AG09309 (cell line): ENCODE measurements at places on chromosomes 16 and 17.

DNA sequence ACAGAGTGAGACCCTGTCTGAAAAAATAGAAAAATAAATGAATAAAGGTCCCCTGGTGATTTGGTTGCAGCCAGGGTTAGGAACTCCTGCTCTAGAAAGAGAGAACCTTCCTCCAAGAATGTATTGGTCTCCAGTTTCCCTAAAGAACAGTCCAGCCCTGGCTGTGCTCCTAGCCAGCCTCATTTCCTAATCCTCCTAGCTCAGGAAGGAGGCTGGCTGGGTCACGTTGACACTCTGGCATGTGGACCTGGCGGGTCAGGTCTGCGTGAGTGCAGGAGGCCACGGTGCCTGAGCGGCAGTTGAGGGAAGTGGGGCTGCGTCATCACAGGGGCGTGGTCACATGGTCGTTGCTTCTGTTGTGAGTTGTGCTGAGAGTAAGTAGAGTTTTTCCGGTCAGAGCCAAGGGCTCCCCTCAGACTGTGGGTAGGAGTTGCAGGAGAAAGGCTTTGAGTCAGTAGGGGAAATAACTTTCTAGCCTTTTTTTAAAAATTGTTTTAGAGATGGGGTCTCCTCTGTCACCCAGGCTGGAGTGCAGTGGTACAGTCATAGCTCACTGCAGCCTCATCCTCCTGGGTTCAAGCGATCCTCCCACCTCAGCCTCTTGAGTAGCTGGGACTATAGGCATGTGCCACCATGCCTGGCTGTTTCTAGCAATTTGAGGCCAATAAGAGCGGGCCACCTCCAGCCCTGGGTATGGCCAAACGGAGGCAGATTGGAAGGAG, 194.0 kb upstream of the CIBAR2 start:
- peak; percentile 35 for DNase-seq

GRCh38 chr17:56540836-56541235, 52.7 kb upstream of the NOG start:
- DNase-seq = no peak

DNA sequence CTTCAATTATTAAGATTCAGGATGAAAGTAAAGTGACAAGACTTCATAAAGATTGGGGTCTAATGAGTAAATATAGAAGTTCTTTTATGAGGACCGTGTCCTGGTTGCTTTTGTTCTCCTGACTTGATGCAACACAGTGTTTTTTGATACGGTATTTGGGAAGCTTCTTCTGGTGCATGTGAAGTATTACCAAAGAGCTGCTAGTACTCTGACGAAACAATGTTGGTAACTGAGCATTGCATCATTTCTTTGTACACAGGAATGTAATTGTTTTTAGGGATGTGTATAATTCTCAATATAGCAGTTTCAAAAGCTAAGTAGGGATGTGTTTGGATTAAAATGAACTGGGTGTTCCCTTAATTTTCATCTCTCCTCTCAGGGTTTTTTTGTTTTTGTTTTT, 15.9 kb downstream of the KPNB1 start:
- DNase-seq = peak; percentile 52

DNA sequence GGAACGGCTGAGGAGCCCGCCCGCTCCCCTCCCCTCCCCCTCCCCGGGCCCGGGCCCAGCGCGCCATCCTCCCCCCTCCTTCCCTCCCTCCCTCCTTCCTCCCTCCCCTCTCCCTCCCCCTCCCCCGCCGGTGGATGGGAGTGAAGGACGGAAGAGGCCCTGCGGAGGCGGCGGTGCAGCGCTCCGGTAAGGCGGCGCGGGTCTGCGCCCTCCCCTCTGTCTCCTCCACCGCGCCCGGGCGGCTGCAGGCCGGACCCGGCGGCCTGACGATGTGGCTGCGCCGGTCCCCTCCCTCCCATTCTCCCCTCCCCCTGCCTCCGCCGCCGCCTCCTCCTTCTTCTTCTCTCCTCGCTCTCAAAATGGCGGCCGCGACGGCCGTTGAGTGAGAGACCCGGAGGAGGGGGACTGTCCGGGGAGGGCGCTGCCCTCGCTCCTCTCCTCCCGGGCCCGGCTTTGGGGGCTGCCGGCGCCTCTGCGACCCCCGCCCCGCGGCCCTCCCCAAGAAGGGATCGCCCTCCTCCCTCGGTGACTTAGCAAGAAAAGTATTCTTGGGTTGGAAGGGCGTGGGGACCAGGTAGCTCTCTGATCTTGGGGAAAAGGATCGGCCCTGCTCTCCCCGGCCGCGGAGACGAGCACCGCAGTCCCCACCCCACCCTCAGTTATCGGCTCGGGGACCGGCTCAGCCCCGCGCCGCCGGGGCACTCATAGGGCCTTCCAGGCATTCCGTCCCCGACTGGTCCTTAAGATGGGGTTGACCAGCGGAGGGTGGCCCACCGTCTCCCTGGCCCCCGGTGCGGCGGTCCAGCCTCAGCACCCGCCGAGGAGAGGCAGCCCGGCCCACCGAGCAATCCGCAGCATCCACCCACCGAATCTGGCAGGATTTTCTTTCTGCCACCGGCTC, 617 bp downstream of the PAFAH1B1 start:
- peak; percentile 16 for DNase-seq
